GM19239 (cell line): ENCODE measurements at places on chromosomes 7 and 10.

DNA sequence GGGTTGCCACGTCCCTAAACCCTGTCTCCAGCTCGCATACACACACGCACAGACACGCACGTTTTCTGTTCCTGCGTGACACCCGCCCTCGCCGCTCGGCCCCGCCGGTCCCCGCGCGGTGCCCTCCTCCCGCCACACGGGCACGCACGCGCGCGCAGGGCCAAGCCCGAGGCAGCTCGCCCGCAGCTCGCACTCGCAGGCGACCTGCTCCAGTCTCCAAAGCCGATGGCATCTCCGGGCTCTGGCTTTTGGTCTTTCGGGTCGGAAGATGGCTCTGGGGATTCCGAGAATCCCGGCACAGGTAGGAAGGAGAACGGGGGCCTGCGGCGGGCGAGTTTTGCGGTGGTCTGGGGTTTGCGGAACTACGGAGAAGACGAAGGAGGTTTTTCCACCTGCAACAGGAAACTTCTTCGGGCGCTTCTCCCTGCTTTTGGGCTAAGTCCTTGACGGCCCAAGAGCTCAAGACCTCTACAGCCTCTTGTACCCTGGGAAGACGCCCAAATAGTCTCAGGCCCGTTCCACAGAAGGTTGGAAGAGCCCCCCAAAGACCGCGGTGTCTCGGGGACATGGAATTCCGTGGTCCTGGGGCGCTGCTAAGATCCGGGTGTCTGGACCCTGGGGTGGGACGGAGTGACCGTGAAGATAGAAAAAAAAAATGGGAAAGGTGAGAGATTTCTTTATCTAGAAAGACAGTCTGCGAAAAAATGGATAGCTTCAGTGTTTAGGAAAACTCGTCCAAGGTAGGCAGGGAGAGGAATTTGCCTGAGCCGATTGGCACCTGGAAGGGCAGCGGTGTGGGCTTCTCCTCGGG, at the start of gene GAD2:
Gene GAD2, plus strand, starts transcription at position 190 of the 811 bp plus-strand sequence. Its CDS starts 36 bp downstream, at position 226.
- no peak for DNase-seq

DNA sequence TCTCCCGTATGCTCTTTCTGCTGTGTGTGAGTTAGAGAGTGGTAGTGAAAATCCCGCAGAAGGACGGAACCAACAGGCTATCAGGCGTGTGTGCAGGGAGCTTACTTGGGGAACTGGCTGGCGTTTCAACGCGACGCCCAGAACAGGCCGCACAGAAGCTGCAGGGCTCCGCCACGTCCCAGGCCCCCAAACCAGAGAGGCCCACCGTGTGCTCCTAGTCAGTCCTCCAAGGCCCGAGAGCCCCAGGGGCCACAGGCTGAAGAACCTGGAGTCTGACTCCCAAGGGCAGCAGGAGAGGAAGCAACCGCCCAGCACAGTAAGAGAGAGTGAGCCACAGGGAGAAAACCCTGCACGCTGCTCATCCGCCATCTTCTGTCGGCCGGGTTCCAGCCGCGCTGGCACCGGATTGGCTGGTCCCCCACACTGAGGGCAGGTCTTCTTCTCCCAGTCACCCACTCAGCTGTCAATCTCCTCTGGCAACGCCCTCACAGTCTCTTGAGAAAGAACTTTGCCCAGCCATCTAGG, 730.6 kb upstream of the VSTM2A start:
- DNase-seq: no peak

DNA sequence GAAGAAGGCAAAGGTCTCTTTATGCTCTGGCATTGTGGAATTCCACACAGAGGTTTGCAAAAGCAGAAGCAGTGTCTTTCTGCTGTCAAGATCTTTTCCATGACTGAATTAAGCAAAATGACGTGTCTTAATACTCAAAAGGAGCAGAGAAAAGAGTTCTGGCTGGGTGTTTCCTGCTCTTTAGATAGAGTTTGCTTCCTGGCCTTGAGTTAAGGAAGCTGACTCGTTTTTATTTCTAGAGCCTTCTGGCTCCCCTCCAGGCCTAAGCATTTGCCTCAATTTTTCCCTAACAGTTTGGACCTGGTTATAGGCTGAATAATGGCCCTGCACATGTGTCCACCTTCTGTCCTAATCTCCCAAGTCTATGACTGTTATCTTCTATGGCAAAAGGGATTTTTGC, 21.6 kb downstream of the TAS2R41 start:
- no peak for DNase-seq

DNA sequence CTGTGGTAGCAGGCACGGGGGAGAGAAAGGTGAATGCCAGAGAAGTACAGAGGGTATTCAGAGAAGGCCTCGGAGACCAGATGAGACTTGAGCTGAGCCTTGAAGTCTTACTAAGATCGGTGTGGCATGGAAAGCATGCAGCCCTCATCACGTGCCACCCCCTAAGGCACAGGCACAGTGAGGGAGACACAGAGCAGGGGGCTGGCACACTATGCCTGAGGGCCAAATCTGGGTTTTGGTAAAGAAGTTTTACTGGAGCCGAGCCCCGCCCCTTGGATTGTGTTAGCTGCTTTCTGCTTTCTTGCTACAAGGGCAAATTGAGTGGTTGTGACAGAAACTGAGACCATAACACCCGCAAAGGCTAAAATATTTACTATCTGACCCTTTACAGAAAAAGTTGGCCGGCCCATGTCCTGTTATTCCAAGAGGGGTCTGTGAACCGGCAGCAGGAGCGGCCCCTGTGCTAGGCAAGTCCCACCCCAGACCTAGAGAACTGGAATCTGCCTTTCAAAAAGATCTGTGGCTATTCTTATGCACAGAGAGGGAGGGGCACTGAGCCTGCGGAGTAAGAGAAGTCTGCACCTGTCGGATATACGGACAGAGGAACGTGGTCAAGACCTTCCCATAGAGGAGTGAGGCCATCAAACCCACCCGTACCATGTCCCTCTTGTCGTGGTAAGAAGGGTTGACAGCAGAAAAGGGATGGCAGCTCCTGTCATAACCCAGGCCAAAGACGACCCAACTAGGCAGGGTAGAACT, 109.3 kb upstream of the RHEB start:
- DNase-seq: no peak

DNA sequence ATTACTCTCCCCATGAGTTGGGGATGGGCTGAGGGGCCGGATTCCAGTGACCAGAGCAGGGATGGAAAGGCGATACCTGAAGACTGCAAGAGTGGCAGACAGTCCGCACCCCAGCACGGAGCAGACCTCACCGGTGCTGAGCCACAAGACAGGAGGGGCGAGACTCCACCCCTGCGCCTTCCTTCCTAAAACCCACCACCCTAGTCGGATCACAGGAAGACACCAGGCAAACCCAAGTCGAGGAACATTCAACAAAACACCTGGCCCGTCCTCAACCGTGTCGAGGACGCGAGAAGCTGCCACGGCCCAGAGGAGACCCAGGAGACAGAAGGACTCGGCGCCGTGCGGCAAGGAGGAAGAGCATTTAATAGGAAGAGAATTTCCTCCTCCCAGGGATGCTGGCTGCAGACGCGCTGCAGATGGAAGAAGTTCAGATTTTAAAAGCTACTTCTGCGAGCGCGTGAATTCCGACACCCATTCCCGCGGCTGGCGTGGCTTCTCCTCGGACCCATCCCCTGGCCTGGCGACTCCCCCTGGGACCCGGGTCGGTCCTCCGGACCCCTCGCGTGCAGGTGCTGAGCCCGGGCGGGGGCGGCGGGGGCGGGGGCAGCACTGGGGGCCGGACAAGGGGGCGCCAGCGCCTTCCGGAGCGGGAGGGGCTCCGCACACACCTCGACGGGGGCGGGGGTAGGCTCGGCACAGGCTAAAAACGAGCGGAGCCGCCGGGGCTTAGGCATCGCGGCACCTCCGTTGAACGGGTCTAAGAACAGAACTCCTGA, 563 bp upstream of the UTF1 start:
- DNase-seq: no peak

GRCh38 chr7:78090616-78091015, 292.0 kb downstream of the PHTF2 start:
- no peak for DNase-seq

- DNase-seq: no peak
Measured at GRCh38 chr10:28492116-28492920, 40.6 kb upstream of the WAC start.

GRCh38 chr7:95599069-95599468, 2.8 kb upstream of the PDK4 start:
- no peak for DNase-seq

DNA sequence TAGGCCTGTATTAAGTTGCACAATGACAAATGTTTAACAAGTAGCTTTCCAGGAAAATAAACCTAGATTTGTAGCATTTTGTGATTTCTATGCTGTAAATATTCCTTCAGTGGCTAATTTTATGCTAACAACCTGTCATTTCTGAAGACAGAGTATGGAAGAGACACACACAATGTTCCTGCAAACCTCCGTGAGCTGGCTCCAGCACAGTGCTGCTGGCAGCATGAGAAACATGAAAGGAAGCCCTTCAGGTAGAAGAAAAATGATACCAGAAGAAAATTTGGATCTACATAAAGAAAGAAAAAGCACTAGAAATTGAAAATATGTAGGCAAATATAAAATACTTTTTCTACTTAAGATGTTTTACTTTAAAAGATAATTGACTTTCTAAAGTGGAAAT, 69.5 kb upstream of the CTTNBP2 start:
- no peak for DNase-seq

GRCh38 chr7:49398746-49399145, 374.7 kb upstream of the VWC2 start:
- no peak for DNase-seq

GRCh38 chr10:124686707-124687376, 57.3 kb downstream of the FAM53B start:
- no peak for DNase-seq

DNA sequence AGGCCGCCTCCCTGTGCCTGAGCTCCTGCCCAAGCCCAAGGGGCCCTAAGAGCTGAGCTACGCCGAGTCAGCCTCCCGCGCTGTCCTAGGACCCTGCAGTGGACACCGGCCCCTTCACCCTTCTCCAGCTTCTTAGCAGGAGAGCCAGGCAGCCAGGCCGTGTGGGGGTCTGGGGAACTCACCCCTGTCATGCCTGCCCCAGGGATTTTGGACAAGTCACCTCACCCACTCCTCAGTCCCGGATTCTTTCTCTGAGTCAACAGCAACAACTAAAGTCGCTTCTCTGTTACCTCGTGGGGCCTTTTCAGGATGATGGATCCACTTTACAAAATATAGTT, 79.3 kb downstream of the MKI67 start:
- DNase-seq: no peak

- DNase-seq: no peak
Measured at GRCh38 chr10:22476601-22477321, 131.5 kb downstream of the SPAG6 start.

DNA sequence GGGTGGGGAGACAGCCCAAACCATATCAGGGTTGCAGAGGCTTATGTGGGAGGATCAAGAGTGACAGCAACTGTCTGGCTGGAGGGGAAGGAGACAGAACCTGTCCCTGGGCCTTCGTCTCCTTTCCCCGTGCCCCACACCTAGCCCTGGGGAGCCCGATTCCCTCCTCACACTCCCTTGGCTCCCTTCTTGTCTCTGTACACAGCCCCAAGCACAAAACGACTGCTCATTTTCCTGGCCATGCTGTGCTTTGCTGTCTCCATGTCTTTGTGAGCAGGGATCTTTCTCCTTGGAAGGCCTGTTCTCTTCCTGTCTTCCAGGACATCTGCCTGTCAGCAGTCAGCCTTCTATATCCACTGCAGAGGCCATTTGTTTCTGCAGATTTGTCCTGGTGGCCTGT, 113.7 kb downstream of the INSYN2A start:
- no peak for DNase-seq

DNA sequence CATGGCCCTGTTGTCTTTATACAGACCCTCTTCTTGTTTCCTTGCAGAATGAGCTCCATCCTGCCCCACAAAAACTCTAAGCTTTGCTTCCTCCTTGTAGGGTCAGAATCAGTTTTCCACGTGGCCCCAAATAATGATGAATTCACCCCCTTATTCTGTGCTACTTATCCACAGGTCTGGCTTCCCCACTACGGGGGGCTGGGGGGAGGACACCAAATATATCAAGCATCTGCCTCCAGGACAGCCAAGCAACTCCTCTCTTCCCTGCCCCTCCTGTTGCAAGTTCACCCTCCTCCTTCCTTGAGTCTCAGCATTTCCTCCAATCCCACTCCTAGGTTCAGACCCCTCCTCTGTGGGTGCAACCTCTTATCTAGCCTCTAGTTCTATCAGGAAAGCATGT, 743.3 kb downstream of the GRID1 start:
- DNase-seq: no peak

GRCh38 chr10:132707776-132708171, 78.2 kb downstream of the NKX6-2 start:
- DNase-seq: no peak

DNA sequence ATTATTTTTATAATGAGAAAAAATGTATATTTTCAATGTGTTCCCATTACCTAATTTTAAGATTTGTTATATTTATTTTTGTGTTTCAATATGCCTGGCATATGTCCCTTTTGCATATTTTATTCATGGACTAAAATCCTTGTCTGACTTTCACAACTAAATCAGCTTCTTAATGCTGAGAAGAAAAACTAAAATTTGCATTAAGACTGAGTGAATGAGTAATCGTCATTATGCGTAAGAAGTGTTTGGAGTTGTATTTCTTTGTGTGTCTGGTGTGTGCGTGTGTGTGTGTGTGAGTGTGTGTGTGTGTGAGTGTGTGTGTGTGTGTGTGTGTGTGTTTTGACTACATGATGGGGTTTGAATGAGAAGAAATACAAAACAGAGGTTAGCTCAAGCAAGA, 201.7 kb upstream of the SP8 start:
- DNase-seq: no peak

DNA sequence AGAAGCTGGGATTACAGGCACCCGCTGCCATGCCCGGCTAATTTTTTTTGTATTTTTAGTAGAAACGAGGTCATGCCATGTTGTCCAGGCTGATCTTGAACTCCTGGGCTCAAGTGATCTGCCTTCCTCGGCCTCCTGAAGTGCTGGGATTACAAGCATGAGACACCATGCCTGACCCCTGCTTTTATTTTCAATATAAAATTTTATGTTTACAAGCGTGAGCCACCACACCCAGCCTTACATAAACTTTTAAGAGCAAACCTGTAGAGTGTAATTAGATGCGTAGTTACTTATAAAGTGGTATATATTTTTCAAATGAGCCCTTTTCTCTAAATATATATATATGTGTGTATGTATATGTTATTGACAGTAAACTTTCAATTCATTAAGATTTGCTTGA, 8.7 kb downstream of the CNNM2 start:
- no peak for DNase-seq

GRCh38 chr10:76139431-76139830, 708.0 kb downstream of the LRMDA start:
- no peak for DNase-seq

- DNase-seq: no peak
Measured at GRCh38 chr10:49243139-49243538, 54.9 kb upstream of the TMEM273 start.

GRCh38 chr10:124068929-124069328, 24.5 kb downstream of the CHST15 start:
- no peak for DNase-seq

GRCh38 chr10:124590216-124591122, 128.8 kb downstream of the LHPP start:
- no peak for DNase-seq

GRCh38 chr10:17758200-17758599, 6.2 kb downstream of the TMEM236 start:
- no peak for DNase-seq
